ENCODE measurements at places on chromosomes 7 and 10. TPM values are rescaled to one million over a fixed set of nuclear protein-coding genes. Genes with fewer than 3 reads are reported as not detected.

DNA sequence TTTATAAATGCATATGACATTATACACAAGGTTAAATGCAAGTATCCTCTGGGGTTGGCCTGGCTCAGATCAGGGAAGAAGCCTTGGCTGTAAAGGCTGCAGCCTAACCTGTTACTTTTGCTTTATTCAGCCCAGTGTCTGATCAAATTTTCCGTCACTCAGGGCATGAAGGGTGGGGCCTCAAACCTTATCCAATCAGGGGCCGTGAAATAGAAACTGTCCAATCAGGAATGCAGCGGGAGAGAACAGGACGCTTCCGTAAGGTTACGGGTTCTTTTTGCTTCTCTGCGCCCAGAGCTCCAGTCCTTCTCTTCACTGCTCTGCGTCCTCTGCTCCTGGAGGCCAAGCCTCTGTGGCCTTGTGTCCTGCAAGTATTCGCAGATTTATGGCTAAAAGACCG, at the start of gene ZNF716:
Gene ZNF716, plus strand, starts transcription at position 274 of the 400 bp plus-strand sequence. Its CDS starts 112 bp downstream, at position 386.
- H3K4me3 ChIP-seq, result no peak within 1 kb of the TSS
- no peak within 1 kb of the TSS for H3K27ac ChIP-seq
- no peak for DNase-seq
- H3K27me3 ChIP-seq, result no peaks in the 10 kb centered on the region
- H3K4me1 ChIP-seq, result no peaks in the 10 kb centered on the region

Gene FAM25G
- total RNA-seq, result not detected

GRCh38 chr10:131898061-131898460, 2.7 kb upstream of the PPP2R2D start:
- H3K4me3 ChIP-seq, result no peak overlapping the region
- no peak for DNase-seq
- no peak overlapping the region for H3K27ac ChIP-seq
- peaks cover 40% of the 10 kb centered on the region for H3K4me1 ChIP-seq

DNA sequence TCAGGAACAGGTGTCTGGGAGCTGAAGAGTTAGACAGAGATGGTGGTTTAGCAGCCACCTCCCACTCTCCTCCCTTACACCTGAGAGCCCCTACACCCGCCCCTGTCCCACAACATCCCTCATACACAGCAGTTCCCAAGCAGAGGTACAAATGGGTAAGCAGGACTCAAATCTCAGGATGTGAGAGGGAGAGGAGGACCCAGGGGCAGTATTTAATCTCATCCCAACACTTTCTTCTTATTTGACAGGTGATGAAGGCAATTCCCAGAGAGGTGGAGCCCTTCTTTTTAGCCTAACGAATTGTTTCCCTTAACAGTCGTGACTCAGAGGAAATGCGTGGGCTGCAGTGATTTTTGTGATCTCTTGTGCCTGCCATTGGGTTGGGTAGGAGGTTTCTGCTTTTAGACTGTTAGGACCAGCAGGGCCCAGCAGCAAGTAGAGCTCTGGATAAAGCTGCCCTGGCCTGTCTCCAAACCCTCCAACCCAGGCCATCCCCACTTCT, 191.3 kb downstream of the HECW1 start:
- peak overlapping the region; percentile 48 for H3K4me3 ChIP-seq
- peaks cover 34% of the 10 kb centered on the region for H3K27me3 ChIP-seq
- H3K4me1 ChIP-seq, result peaks cover 40% of the 10 kb centered on the region

DNA sequence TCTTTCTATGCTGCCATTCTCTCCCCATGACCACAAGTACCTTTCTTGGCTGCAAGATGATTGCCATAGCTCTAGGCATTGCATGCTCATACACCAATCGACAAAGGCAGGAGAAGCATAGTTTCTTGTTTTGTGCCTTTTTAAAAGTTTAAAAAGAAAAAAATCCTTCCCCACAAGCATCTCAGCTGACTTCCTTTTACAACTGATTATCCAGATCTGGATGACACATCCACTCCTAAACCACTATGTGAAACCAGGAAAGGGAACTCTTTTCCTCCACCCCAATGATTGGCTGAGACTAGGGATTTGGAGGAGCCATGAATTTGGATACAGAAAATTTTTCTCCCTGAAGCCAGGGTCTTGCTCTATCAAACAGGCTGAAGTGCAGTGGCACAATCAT, 14.5 kb upstream of the LRRC4 start:
- H3K27ac ChIP-seq, result no peak overlapping the region
- H3K36me3 ChIP-seq, result no peaks in the 10 kb centered on the region
- peaks cover 25% of the 10 kb centered on the region for H3K4me1 ChIP-seq
- H3K27me3 ChIP-seq, result no peaks in the 10 kb centered on the region

Gene UCMA
- total RNA-seq, result not detected
